LoVo (cell line): ENCODE measurements at places on chromosomes 6 and 20.

- no peak for DNase-seq
Observed at GRCh38 chr6:156851454-156851921, 74.3 kb downstream of the ARID1B start.

DNA sequence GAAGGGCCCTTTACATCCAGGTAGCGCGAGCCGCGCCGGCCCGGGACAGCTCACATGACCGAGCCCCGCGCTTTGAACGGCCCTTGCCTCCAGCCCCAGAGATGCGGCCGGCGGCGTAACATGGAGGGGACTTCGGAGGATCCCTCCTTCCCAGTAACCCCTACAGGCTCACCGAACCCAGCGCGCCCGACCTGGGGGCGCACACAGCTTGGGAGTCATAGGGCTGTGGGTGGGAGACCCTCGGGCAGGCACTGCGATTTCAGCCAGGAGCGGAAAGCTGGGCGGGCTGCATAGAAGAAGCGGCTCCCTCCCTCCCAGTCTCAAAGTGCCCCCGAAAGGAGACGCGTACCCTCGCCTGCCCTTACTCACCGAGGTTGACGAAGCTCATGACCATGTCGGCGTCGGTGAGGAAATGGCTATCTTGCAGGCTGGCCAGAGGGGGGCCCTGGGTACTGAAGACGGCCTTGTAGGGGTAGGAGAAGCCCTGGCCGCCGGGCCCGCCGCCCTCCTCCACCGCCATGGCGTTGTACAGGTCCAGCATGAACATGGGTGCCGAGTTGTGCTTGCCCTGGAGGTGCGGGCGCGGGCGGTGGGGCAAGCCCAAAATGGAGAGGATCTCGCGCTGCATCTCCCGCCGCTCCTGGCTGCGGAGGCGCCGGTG, 975 bp downstream of the BMP7 start:
- DNase-seq: no peak

DNA sequence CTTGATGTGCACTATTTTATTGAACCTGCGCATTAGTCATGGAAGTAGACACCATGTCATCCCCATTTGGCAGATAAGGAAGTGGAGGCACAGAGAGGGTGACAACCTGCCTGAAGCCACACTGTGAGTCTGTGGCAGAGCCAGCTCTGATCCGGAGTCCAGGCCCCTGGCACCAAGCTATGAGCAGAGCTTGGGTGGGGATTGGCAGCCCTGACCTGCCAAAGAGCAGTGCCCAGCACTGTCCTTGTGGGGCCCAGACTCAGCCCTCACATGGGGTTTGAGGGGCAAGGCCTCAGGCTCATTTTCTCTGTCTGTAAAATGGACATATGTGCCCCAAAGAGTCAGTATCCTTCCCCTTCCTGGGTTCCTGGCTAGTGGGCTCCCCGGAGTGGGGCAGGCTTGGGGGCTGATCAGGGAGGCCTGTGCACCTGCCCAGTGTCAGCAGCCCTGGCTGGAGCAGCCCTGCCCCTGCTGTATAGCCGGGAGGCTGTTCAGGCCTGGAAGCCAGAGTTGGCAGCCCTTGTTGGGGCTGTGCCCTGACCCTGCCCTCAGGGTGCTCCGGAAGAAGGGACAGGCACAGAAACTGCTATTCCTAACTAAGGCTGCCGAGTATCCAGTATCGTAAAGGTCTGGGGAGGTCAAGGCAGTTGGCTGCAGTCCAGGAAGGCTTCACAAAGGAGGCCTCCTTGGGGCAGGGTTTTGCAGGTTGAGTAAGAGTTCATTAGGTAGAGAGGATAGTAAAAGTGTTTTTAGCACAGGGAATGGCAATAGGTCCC, 38.7 kb downstream of the TGM2 start:
- no peak for DNase-seq

DNA sequence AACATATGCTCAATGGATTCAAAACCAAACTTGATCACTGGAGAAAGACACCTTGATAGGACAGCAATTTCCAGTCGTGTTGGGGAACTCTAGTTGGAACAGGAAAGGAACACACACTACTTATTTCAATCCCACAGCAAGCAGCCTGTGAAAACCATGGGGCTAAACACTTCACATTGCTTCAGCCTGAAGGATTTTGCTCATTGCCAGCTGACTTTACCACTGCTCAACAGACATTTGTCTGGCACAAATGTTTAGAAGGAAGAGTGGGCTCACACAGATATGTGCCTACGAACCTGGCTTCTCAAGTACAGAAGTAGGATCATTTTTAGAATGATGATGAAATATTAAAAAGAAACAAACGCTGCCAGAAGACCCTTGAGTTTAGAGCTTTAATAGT, 598.1 kb downstream of the PHF3 start:
- DNase-seq: no peak
